ENCODE measurements at places on chromosomes 2 and 18. TPM values are rescaled to one million over a fixed set of nuclear protein-coding genes. Genes with fewer than 3 reads are reported as not detected.

LRRC30 gene
- total RNA-seq: not detected

GCG gene
- total RNA-seq: not detected

UNC80 gene
- not detected for total RNA-seq

PNPT1 gene
- total RNA-seq: 91.6 TPM

TCF7L1 gene
- total RNA-seq: 0.68 TPM

SLC30A3 gene
- not detected for total RNA-seq

STARD6 gene
- total RNA-seq: not detected

- H3K27me3 ChIP-seq: no peaks in the 10 kb centered on the region
- H3K27ac ChIP-seq: peak overlapping the region; percentile 95
- peak; percentile 87 for DNase-seq
Observed at GRCh38 chr18:10926621-10927161, 222.7 kb downstream of the PIEZO2 start.

DNA sequence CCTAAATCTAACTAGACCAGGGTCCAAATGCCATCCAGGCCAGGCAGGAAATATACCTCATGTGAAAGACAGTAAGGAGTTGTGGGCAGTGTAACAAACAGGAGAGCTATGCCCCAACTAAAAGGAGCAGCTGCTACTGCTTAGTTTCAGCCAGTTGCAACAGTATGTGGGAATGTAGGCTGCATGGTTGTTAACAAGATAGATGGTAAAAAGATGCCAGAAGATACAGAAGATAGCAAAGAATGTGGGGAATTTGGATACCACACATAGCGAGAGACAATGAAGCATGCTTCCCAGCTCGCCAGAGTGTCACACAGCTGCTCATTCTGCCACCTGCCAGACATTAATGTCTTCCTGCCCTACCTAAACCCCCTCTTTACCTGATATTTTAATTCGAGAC is 39.4 kb upstream of the CYBRD1 start:
- DNase-seq: peak; percentile 28
- peak overlapping the region; percentile 28 for H3K27ac ChIP-seq
- H3K36me3 ChIP-seq: peaks cover 7% of the 10 kb centered on the region
- H3K4me3 ChIP-seq: no peak overlapping the region
- no peaks in the 10 kb centered on the region for H3K27me3 ChIP-seq
- peaks cover 10% of the 10 kb centered on the region for H3K4me1 ChIP-seq

GRCh38 chr18:58213440-58213839 is 169.4 kb downstream of the NEDD4L start:
- DNase-seq: peak; percentile 79
- H3K36me3 ChIP-seq: no peaks in the 10 kb centered on the region
- peak overlapping the region; percentile 96 for H3K27ac ChIP-seq
- H3K4me3 ChIP-seq: no peak overlapping the region

- H3K36me3 ChIP-seq: no peaks in the 10 kb centered on the region
- peaks cover 19% of the 10 kb centered on the region for H3K4me1 ChIP-seq
- H3K4me3 ChIP-seq: no peak overlapping the region
- peak; percentile 48 for DNase-seq
- no peak overlapping the region for H3K27ac ChIP-seq
Observed at GRCh38 chr2:100832885-100833284, 12.9 kb downstream of the NPAS2 start.

- no peak overlapping the region for H3K4me3 ChIP-seq
- H3K27ac ChIP-seq: peak overlapping the region; percentile 69
- no peak for DNase-seq
Observed at GRCh38 chr2:120288016-120288373, 35.3 kb downstream of the RALB start.

- no peak overlapping the region for H3K27ac ChIP-seq
- DNase-seq: no peak
- no peaks in the 10 kb centered on the region for H3K27me3 ChIP-seq
- no peak overlapping the region for H3K4me3 ChIP-seq
Observed at GRCh38 chr2:20015482-20016083, 3.1 kb upstream of the MATN3 start.

DNA sequence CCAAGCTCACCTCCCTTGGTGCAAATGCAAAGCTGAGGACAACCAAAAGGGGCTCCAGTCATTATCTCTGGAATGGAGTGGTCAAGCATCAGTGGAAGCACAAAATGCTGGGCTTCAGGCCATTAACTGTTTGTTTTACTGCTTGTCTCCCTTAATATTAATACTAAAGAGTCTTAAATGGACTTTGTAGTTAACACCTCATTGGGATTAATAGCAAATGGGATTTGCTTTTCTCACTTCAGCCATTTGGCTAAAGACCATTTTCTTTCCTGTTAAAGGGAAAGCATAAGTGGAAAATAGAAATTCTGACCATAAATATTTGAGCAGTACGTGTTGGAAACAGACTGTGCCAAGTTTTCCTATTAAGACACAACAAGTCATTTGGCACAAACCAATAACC is 154.4 kb downstream of the DNER start:
- H3K4me1 ChIP-seq: no peaks in the 10 kb centered on the region
- no peaks in the 10 kb centered on the region for H3K27me3 ChIP-seq
- no peak for DNase-seq
- H3K36me3 ChIP-seq: no peaks in the 10 kb centered on the region
- H3K27ac ChIP-seq: no peak overlapping the region

GRCh38 chr2:164220265-164220664 is 401.0 kb downstream of the GRB14 start:
- H3K36me3 ChIP-seq: no peaks in the 10 kb centered on the region
- H3K27me3 ChIP-seq: no peaks in the 10 kb centered on the region
- H3K4me3 ChIP-seq: no peak overlapping the region
- no peak for DNase-seq
- H3K27ac ChIP-seq: no peak overlapping the region

GRCh38 chr2:44642123-44642857 is 280.5 kb downstream of the CAMKMT start:
- H3K4me1 ChIP-seq: peaks cover 4% of the 10 kb centered on the region
- no peaks in the 10 kb centered on the region for H3K27me3 ChIP-seq
- no peak overlapping the region for H3K4me3 ChIP-seq
- no peaks in the 10 kb centered on the region for H3K36me3 ChIP-seq

- no peak overlapping the region for H3K4me3 ChIP-seq
- no peak for DNase-seq
- H3K36me3 ChIP-seq: no peaks in the 10 kb centered on the region
- no peaks in the 10 kb centered on the region for H3K4me1 ChIP-seq
- H3K27me3 ChIP-seq: no peaks in the 10 kb centered on the region
- H3K27ac ChIP-seq: no peak overlapping the region
Observed at GRCh38 chr2:25229279-25230197, 61.2 kb upstream of the POMC start.

DNA sequence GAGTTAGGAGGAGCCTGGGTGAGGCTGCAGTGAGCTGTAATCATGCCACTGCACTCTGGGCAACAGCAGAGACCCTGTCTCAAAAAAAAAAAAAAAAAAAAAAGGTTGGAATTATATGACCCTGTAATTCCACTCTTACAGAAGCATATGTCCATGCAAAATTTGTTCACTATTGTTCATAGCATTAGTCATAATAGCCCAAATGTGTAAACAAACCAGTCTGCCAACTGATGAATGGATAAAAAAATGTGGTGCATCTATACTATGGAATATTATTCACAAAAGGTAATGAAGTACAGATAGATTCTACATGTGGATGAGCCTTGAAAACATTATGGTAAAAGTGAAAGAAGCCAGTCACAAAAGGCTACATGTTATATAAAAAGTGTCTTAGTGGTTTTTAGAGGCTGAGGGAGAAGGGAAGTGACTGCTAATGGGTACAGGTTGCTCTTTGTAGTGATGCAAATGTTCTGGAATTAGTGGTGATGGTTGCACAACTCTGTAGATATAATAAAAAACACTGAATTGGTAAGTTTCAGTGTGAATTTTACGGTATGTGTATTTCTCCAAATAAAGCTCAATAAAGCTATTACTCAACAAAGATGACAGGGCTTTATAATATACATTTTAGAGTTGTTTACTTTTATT is 9.4 kb downstream of the COA5 start:
- no peak overlapping the region for H3K27ac ChIP-seq
- H3K4me1 ChIP-seq: peaks cover 6% of the 10 kb centered on the region
- H3K27me3 ChIP-seq: no peaks in the 10 kb centered on the region
- H3K4me3 ChIP-seq: no peak overlapping the region
- no peak for DNase-seq
- H3K36me3 ChIP-seq: peaks cover 61% of the 10 kb centered on the region

Measured in SJSA1 (cell line).